CD4-positive, alpha-beta T cell treated with Interleukin-6 for 4 hours (primary cell): ENCODE measurements at places on chromosomes 5 and 9.

DNA sequence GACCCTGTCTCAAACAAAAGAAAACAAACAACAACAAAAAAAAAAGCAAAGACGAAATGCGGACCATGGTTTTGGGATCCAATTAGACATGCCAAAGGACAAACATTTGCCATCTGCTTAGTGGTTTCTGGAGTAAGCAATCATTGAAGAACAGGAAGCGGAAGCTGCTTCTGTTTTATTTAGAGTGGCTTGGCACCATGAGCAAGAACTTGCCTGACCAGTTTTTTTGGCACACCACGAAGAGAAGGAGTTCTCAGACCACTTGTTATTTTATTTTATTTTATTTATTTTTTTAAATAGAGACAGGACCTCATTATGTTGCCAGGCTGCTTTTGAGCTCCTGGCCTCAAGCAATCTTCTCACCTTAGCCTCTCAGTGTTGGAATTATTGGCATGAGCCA lies 17.0 kb downstream of the BTF3 start:
- no peak for DNase-seq

DNA sequence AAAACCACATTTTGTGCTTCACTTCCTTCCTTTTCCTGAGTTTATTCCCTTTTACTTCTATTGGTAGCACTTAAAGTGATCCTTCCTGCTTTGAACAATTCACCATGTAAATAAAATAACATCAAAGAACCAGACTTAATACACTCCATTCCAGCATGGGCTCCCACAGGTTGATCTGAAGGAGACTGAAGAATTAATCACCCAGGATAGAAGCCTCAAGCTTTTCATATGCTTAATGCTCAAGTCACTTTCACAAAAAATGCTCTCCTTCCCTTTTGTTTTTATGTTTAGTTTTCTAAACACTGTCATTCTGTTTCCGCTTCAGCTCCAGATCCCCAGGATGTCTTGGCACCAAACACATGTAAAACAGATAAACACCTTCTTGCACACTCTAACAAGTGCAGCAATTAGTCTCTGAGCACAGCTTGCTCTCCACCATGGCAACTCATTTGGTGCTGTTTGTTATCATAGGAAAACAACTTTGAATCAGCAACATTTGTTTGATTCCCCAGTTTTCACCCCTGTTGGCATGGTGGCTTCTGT lies 37.0 kb downstream of the DMRTA1 start:
- no peak for DNase-seq

- DNase-seq: no peak
Measured at GRCh38 chr5:123452401-123452800, 29.2 kb upstream of the CEP120 start.

GRCh38 chr9:27337236-27337635 lies 40.3 kb upstream of the EQTN start:
- DNase-seq: no peak

DNA sequence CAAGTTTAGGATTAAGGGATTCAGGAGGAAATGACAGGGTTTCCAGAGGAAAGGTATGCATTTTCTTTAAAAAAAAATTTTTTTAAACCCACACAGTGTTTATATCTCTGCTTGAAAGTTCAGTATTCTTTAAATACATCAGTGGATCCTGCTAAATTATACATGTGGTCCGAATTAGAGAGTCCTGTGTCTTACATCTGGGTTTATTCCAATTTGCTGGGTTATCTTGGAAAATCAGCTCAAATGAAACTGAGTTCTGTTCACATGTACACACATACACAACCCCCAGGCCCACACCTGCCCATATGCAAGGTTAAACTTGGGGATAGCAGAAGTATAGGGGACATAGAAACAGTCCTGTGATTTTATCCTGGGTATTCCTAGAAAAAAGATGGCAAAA lies 493.7 kb downstream of the ZNF608 start:
- DNase-seq: no peak
